ENCODE measurements at places on chromosomes 2 and 18.

GRCh38 chr2:128487650-128488387, 169.2 kb upstream of the HS6ST1 start:
- no peak for DNase-seq

DNA sequence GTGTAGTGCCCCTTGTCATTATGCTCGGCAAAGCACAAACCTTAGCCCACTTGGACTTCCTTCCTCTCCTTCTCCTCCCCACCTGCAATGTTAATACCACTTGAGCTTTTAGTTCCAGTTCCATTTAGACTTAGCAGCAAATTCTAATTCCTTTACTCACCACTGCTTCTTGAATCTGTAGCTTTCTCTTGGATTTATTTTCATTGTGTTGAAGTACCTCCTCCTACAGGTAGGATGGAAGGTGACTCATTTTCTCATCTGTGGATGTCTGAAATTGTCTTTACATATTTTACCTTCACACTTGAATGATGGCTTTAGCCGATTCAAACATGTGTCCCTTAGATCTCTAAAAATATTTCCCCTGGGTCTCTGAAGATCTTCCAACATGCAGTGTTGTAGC, 32.8 kb upstream of the BIN1 start:
- no peak for DNase-seq

GRCh38 chr2:122652670-122653069, 897.2 kb downstream of the TSN start:
- DNase-seq: no peak

DNA sequence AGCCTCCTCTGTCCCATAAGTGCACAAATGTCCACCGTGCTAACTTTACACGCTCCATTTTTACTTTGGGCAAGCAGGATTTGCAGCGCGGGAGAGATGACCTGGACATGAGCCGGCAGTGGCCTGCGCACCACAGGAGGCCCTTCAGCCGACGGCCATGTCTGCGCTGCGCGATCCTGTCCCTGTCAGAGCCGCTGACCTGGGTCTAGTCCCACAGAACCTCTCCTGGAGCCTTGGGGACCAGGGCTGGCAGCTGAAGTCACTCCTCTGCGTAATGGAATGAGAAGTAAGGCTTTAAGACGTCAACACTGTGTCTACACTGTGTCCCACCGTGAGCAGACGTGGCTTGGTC, 29.6 kb downstream of the ADI1 start:
- DNase-seq: no peak

GRCh38 chr2:28085201-28085600, 194.7 kb downstream of the BABAM2 start:
- DNase-seq: no peak

DNA sequence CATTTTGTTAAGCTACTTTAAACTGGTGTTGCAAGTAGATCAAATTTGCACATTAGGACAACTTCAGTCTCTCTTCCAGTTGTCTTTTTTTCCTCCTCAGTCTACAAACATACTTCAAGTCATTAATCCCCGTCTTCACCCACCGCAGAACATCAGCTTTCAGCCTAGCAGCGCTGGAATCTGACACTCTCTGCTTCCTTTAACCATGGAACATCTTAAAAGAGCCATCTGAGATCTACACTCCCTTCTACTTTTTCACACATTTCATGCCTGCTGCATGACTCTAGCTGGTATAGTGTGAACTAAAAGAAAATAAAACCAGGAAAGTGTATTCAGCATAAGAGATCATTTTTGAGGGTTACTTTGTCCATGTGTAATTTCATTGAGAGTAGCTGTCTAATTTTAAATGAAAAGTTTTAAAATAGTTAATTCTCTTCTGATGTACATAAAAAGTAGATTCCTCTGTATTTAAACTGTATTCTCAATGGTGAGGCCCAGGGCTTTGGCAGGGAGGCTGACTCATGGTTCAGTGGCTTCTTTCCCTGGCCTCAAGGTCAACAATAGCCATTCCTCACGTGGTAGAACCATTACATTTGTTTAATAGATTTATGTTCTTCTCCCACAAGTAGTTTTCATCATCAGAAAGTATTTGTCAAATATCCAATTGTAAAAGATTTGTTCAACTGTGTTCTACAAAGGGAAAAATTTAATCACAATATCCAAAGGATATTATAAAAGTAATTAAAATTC, 16.5 kb downstream of the SGPP2 start:
- no peak for DNase-seq

DNA sequence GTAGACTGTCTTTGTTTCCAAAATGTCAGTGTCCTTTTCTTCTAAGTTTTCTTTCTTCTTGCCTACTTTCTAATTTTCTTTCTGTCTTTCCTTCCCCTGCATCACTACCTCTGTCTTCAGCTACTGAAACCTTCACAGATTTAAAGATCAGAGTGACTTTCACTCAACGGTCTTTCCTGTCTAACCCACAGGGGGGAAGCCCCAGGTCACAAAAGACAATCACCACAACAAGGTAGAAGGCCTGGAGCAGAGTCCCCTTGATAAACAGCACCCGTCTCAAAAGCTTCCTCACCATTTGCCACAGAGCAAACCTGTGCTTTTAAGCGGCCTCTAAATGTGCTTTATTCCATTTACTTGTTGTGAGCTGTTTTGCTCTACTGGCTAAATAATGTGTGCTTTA, 665.4 kb downstream of the BCL11A start:
- DNase-seq: peak; percentile 60

- no peak for DNase-seq
Observed at GRCh38 chr2:240728827-240729226, 37.2 kb downstream of the AQP12A start.

DNA sequence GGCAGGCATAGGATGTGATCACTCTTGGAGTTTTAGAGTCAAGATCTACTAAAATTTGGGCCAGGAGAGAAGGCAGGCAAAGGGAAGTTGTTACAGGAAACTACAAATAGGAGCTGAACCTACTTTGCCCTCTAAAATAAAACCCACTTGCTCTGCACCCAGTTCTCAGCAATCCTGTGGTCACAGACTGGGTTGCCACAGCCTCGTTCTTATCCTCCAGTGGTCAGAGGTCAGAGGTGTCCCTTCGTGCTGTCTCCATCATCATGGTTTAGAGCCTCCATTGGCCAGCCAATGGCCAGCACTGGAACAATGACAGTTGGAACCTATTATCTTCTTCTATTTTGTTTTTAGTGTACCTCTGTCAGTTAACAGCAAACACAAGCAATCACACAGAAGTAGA, 90.7 kb upstream of the TNP1 start:
- DNase-seq: no peak

GRCh38 chr2:203580844-203581243, 45.7 kb upstream of the RAPH1 start:
- DNase-seq: no peak

- DNase-seq: no peak
Observed at GRCh38 chr2:156349605-156350004, 17.1 kb upstream of the NR4A2 start.
